ENCODE measurements at places on chromosomes 2 and 18.
A peak's percentile ranks its signal among the peaks of the same experiment; 100 is the strongest.

GRCh38 chr18:292271-292670, 24.4 kb upstream of the THOC1 start:
- DNase-seq = no peak

DNA sequence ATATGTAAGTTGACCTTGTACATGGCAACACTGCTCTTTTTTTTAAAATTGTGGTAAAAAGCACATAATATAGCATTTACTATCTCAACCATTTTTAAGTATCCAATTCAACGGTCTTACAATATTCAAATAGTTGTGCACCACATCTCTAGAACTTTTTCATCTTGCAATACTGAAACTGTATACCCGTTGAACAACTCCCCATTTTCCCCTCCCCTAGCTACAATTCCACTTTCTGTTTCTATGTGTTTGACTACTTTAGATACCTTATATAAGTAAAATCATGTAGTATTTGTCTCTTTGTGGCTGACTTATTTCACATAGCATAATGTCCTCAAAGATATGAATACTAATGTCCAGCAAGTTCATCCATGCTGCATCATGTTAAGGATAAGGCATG, 452.1 kb downstream of the TXNL1 start:
- DNase-seq = no peak

GRCh38 chr2:83967854-83968253, 491.2 kb downstream of the SUCLG1 start:
- DNase-seq = no peak

DNA sequence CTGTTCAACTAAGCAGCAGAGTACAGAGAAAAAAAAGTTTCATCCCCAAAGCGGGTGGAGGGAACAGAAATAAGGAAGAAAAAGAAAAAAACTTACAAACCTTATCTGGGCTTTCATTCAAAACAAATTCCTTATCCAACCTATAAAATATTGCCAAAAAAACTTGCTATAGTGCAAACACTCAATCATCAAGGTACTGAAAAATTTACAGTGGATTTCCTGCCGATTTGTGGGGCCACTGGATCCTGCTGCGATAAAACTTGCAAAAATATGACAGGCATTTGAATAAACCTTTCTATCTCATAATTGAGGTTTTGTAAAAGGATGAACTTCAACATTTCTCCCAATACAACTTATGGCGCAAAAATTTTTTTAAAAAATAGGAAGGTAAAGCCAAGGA, 77.0 kb downstream of the ZNF521 start:
- DNase-seq = no peak

- no peak for DNase-seq
Observed at GRCh38 chr18:11672198-11672597, 16.9 kb upstream of the GNAL start.

GRCh38 chr2:246489-247144, 17.2 kb downstream of the SH3YL1 start:
- peak; percentile 82 for DNase-seq

- no peak for DNase-seq
Observed at GRCh38 chr2:141522702-141523101, 608.1 kb downstream of the LRP1B start.

- DNase-seq = peak; percentile 56
Observed at GRCh38 chr2:224369028-224369632, 32.8 kb downstream of the FAM124B start.

DNA sequence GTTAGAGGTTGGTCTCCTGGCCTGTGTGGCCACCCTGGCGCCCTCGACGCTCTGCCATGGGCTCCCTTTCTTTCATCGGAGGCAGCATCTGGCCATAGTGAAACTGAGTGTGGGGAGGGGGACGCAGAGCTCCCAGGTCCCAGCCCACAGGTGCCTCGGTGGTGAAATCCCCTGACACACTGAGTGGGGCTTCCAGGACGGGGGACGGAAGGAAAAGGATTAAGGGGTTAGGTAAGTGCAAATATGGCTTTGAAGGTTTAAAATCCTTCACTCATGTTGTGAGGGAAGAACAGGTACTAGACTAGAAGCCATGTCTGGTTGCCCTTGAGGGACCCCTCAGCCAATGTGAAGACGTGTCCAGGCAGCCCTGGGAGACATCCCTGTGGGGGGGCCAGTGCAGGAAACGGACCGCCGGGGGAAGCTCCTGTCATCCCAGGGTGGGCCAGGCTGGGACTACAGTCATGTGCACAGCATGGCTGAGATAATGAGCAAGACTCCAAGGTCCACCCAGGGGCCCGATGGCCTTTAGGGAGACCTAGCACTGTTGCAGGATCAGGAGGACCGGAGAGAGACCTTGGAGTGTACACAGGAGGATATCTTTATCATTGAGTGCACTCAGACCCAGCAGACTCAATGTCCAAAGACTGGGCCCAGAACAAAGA, 36.3 kb downstream of the RTP5 start:
- DNase-seq = no peak

DNA sequence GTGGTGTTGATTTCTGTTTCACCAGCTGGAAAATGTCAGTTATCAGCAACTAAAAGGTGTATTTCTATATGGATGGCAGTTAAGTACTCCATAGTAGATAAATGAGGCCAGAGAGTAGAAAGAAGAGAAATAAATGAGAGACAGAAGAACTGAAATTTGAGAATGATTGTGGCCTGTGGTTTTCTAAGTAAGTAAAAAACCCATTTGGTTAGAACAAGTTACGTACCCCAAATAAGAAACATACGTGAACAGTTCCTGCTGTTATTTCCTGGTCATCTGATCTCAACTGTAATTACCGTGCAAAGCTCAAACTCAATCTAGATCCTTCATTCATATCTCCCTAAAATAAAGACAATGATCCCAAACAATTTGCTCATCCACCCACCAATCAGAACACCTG, 181.3 kb downstream of the PID1 start:
- DNase-seq = no peak

DNA sequence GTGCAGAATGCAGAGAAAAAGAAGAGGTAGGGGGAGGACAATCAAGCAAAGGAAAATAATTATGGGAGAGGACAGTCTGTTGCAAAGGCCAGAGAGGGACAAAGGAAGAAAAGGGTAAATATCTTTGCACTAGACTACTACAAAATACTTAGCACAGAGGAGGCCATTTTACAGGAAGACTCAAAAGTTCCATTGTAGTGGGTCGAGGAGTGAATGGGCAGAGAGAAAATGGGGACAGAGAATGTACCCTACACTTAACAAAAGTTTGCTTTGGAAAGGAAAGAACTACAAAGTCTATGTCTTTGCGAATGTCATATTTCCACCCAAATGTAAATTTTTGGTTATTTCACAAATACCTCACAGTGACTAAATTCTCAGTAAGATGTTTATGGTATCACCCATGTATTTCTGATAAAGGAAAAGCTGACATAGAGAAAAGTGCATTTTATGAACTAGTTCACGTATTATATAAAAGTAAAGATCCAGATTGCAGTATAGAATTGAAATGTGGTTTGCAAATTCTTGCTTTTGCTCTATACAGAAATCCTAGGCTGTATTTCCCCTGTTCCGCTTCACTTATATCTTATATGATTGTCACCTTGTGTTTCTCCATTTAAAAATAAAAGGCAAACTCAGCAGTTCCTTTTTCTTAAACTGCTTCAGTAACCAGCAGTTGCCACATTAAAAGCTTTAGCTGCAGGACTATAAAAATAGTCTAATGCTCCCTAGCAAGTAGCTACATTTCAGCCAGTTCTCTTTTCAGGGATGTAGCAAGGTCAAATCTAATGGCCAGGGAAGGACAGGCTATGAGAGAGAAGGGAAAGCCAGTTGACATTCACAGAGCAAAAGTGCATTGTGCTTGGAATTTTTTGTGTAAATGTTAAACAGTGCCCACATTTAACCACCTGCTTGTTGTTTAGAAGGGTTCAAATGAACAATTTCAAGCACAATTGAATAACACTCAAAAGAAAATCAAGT, 79.7 kb upstream of the CYTIP start:
- DNase-seq = no peak

- DNase-seq = no peak
Observed at GRCh38 chr2:181172676-181173075, 192.3 kb downstream of the UBE2E3 start.

GRCh38 chr2:182732736-182733135, 16.7 kb downstream of the DNAJC10 start:
- DNase-seq = no peak

- DNase-seq = no peak
Observed at GRCh38 chr2:104668631-104669030, 185.3 kb upstream of the POU3F3 start.

GRCh38 chr18:13810950-13811485, 12.9 kb upstream of the MC5R start:
- DNase-seq = no peak

GRCh38 chr2:198930170-198930569, 527.6 kb downstream of the SATB2 start:
- DNase-seq = no peak

DNA sequence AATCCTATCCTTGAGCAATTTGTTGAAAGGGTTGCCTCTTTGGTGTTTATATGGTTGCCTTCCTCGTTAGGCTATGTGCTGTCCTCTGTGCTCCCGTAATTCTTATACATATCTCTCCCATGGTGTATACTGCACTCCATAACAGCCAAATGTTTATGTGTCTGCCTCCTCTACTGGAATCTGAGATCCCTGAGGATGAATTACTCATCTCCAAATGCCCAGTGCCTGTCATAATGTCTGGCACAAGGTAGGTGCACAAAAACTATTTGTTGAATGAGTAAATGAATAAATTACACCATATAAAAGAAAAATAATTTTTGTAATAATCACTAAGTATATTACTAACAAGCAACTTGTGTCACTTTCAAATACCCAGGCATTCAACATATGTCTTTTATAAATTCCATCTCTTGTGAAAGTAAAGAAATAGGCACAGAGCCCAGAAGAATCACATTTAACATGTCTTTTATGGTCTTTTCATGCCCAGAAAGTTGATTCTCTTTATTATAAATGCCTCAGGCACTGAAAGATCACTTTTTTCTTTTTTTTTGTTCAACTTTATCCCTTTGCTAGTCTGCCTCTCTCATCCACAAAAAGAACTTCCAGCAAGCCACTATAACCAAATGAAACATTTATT, 164.9 kb downstream of the CCDC148 start:
- no peak for DNase-seq

GRCh38 chr2:238567996-238568395, 141.3 kb downstream of the ASB1 start:
- no peak for DNase-seq

DNA sequence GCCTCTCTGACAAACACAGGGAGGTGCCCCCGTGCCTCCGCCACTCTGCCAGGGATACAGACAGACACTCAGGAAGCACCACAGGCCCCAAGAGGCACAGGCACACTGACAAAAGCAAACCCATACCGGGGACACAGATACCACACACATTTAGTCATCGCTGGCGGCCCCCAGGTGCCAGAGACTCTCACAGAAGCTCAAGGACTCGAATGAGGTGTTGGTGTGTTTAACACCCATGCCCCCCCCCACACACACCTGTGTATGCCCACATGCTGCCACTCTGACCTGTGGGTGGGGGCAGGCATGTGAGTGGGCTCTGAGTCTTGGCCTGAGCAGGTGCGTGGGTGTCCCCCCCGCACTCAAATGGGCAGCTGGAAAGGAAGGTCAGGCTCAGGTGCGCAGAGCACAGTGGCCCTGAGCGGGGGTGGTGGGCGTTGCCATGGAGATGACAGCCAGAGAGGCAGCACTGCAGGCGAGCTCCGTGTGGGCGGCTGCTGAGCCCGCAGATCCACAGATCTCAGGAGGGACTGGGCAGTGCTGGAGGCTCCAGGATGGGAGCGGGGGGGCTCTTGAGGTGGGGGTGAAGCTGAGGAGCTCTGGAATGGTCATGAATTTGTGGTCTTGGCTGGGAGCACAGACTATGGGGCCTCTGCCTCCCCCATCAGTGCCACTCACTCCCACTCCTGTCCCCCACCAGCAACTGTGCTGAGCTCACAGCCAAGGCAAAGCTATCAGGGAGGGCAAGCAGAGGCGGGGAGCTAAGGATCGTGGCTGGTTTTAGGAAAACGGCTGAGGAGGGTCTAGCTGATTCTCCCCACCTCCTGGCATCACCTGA, 73.9 kb upstream of the TAF1B start:
- no peak for DNase-seq

DNA sequence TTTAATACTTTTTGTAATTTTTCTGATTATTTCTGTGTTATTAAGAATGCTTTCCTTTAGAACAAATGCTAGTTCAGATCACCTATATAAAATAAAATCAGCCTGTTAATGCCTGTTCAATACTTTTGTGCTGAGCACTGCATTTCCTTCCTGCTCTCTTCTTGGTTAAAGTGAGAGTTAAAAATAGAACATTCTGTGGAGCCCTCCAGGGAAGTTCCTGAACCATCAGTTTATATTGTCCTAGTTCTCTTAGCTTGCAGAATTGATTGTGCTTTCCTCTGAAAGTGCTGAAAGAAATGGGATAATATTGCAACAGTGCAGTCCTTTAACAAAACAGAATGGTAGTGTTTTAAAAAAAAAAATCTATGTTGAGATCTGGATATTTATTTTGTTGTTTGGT, 74.6 kb upstream of the UBXN4 start:
- peak; percentile 30 for DNase-seq

- peak; percentile 35 for DNase-seq
Observed at GRCh38 chr2:37809525-37809924, 115.6 kb upstream of the RMDN2 start.

DNA sequence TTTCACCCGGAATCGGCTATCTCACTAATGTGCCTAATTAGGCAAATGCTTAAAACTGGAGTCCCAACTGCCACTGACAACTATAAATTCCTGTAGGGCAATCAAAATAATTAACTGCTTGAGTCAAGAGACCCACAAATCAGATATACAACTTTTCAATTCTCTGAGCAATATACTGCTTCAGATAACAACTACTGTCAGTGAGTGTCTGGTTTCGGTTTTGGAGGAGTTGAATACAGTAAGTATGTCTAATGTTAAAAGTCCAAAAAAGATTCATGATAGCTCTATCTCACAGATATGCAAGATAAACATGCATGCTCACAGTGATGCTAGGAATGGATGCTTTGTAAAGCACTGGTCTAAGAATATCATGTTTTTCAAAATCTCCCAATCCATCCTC, 283.3 kb downstream of the NRXN1 start:
- DNase-seq = no peak

GRCh38 chr2:69790601-69790959, 38.9 kb upstream of the GMCL1 start:
- no peak for DNase-seq

- DNase-seq = no peak
Observed at GRCh38 chr2:190970160-190970559, 43.8 kb downstream of the STAT1 start.

- no peak for DNase-seq
Observed at GRCh38 chr2:64982311-64982857, 6.8 kb upstream of the SLC1A4 start.

- peak; percentile 55 for DNase-seq
Observed at GRCh38 chr2:207165121-207166038, at the start of gene KLF7. TSS of gene KLF7 (minus strand) at chr2:207165948. CDS start at chr2:207165568, 380 bp downstream.

- no peak for DNase-seq
Observed at GRCh38 chr18:49300538-49300937, 159.9 kb downstream of the DYM start.

GRCh38 chr2:53429901-53430300, 337.7 kb upstream of the CHAC2 start:
- DNase-seq = no peak

Measured in KBM-7 (cell line).